ENCODE measurements at places on chromosomes 4 and X. TPM values are rescaled to one million over a fixed set of nuclear protein-coding genes. Genes with fewer than 3 reads are reported as not detected.

CLDN2 gene
- 0.11 TPM for total RNA-seq

TRAPPC11 gene
- 43.0 TPM for total RNA-seq

DNA sequence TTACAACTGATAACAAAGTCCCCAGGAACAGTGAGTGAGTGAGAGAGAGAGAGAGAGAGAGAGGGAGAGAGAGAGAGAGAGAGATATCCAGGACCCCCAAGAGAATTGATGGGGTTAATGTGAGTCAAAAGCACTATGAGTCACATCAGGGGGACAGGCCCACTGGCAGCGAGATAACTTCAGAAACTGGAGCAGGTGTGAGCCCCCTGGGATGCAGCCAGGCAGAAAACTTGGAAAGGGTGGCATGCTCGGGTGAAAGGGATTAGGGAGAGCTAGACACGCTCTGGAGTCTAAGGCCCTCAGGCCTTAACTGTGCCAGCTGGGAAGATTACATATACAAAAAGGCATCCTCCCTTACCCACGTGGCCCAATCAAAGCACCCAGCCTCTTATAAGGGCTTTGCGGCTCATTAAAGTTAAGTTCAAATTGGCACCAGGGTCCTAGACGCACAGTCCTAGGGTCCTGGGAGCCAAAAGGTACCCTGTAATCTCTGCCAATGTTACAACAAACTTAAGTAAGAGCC lies 841 bp downstream of the ACOT9 start:
- H3K27ac ChIP-seq, result peak overlapping the region; percentile 97
- peaks cover 30% of the 10 kb centered on the region for H3K4me1 ChIP-seq
- no peaks in the 10 kb centered on the region for H3K36me3 ChIP-seq
- no peaks in the 10 kb centered on the region for H3K27me3 ChIP-seq

DNA sequence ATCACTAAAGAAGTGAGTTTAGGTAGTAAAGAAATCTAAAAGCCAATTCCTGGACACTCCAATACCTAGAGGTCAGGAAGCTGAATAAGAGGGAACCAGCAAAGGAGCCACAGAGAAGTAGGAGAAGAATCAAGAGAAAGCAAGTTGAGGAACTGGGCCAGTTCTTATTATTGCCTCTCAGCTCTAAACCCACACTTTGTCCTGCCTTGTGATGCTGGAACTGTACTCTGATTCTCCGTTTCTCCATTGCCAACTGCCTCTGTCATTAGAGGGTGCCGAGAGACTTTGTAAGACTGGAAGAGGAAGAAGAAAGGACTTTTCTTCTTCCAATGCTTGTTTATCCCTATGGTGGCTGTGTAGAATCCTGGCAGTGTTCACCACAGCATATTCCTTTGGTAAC lies 38.6 kb downstream of the NSUN7 start:
- H3K36me3 ChIP-seq, result no peaks in the 10 kb centered on the region
- no peak for DNase-seq
- H3K27me3 ChIP-seq, result peaks cover 10% of the 10 kb centered on the region
- H3K27ac ChIP-seq, result no peak overlapping the region
- peaks cover 1% of the 10 kb centered on the region for H3K4me1 ChIP-seq

- H3K4me1 ChIP-seq, result no peaks in the 10 kb centered on the region
- no peak for DNase-seq
- H3K27me3 ChIP-seq, result peaks cover 3% of the 10 kb centered on the region
- no peaks in the 10 kb centered on the region for H3K36me3 ChIP-seq
Measured at GRCh38 chrX:24364851-24365538, 4.6 kb downstream of the SUPT20HL1 start.

DNA sequence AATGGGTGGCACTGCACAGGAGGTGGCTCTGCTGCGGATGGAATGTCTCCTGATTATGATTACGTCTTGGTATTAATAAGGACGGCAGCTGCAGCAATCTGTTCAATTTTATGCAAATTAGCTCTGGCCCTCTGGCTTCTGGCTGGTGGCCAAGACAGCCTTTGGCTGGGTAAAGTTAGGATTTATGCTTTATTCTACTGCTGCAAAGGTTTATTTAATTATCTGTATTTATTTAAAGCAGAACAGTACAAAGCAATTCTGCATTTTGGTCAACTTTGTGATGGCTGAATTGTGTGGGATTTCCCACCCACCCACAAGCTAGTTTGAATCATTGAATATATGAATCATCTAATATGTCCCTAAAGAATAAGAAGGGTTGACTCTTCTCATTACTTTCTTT lies 745.6 kb upstream of the FAM241A start:
- DNase-seq, result no peak
- peaks cover 2% of the 10 kb centered on the region for H3K27me3 ChIP-seq
- H3K36me3 ChIP-seq, result no peaks in the 10 kb centered on the region
